CD4-positive, alpha-beta T cell treated with Interleukin-4 for 1 hour (primary cell): ENCODE measurements at places on chromosomes 16 and 17.

DNA sequence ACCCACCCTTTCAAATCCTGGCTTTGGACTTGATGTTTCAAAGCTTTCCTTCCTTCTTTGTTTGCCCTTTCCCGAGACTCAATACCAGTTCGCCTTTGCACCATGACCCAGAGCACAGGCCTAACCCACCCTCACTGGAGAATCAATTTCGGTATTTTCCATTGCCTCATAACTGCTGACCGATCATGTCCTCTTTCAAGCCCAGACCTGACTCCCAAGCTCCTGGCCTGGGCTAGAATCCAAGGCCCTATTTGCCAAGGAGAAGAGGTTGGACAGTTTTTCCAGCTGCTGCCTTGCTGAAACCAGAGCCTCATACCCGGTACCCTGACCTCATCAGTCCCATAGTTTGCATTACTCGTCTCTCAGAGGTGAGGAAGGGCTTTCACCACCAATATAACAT, 35.3 kb upstream of the HELZ start:
- DNase-seq: no peak

GRCh38 chr17:79131701-79132100, 57.1 kb downstream of the ENGASE start:
- no peak for DNase-seq

GRCh38 chr17:65886315-65887245, 305.4 kb downstream of the CEP112 start:
- no peak for DNase-seq

- no peak for DNase-seq
Observed at GRCh38 chr16:54208237-54208636, 78.3 kb downstream of the IRX3 start.

DNA sequence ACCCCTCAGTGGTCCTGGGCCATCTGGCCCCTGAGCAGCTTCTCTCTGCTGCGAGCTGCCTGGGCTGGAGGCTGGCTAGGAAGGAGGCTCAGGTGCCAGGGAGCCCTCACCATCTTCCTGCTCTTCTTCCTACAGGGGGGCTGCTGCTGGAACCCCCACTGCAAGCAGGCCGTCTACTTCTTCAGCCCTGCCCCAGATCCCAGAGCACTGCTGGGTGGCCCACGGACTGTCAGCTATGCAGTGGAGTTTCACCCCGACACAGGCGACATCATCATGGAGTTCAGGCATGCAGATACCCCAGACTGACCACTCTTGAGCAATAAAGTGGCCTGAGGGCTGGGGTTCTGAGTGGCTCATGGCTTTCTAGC, 46.1 kb downstream of the PRMT7 start:
- DNase-seq: no peak

- no peak for DNase-seq
Observed at GRCh38 chr17:30372755-30373154, 6.0 kb upstream of the CPD start.

- no peak for DNase-seq
Observed at GRCh38 chr16:79864781-79865391, 264.3 kb upstream of the MAF start.

- no peak for DNase-seq
Observed at GRCh38 chr17:64156670-64157069, 26.7 kb upstream of the ERN1 start.

GRCh38 chr17:59707971-59708430, 547 bp downstream of the VMP1 start:
- DNase-seq: no peak

GRCh38 chr17:59428916-59429485, 97.5 kb downstream of the YPEL2 start:
- DNase-seq: no peak

DNA sequence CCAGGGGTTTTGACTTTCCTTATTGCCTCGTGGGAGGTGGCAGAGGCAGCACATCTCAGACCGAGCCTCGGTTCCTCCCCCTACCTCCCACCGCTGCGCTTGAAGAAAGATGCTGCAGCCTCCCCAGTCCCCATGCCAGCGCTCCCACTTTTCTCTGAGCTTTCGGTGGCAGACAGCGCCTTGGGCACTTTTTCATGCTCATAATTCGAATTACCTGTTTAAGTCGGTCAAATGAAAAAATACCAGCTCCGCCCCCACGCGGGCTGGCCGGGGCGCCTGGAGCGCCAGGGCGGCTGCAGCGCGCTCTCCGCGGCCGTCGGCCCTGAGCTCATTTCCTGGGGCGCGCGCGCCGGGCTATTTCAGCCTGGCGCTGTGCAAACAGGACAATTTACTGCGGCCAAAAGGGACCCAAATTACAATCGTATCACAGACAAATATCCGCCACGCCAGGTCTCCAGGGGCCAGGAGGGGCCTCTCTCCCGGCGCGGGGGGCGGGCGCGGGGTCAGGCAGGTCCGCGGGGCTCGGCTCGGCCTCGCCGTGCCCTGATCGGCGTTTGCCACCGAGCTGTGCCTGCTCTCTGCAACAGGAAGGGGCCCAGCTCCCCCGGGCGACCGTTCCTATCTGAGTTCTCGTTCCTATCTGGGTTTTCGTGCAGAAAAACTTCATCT, 45.0 kb downstream of the SOST start:
- DNase-seq: no peak

GRCh38 chr17:76614912-76615617, 28.5 kb downstream of the ST6GALNAC1 start:
- no peak for DNase-seq

GRCh38 chr16:27793249-27793622, 243.3 kb downstream of the KATNIP start:
- no peak for DNase-seq

GRCh38 chr17:55238931-55239297, 25.8 kb upstream of the HLF start:
- peak; percentile 18 for DNase-seq

- DNase-seq: peak; percentile 62
Observed at GRCh38 chr16:2090777-2091546, 43.2 kb downstream of the TSC2 start.

DNA sequence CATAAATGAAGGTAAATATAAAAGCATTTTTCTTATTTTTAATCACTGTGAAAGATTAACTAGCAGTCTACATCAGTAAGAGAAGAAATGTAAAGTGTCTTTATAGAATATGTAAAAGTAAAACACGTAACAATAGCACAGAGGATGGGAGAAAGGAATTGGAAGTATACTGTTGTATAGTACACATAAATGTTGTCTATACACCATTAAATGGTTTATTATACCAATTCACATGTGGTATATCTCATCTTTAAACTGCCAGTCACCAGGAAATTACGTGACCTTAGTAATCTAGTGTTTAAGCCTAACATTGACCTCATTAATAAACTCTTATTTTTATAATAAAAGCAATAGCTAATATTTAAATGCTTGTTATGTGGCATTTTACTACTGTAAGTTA, 87.4 kb downstream of the USP32 start:
- DNase-seq: no peak

- DNase-seq: no peak
Observed at GRCh38 chr17:55417411-55418268, 4.0 kb downstream of the MMD start.

DNA sequence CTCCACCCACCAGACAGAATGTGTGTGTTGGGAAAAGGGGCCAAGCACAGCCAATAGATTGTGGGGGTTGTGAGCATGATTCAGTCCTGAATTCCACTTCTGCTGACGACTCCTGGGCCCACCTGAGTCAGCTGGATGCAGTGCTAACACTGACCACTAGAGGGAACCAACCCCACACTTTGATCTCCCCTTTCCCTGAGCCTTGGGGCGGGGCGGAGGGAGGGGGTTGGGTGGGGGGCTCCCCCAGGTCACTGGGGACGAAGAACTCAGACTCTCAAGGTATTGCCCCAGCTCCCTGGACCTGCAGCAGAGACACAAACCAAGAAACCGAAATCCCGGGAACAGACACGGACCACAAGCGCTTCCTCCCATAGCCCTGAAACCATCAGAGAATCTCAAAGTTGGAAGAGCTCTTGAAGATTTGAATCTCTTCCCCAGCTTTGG, 621 bp upstream of the CSHL1 start:
- DNase-seq: peak; percentile 66

DNA sequence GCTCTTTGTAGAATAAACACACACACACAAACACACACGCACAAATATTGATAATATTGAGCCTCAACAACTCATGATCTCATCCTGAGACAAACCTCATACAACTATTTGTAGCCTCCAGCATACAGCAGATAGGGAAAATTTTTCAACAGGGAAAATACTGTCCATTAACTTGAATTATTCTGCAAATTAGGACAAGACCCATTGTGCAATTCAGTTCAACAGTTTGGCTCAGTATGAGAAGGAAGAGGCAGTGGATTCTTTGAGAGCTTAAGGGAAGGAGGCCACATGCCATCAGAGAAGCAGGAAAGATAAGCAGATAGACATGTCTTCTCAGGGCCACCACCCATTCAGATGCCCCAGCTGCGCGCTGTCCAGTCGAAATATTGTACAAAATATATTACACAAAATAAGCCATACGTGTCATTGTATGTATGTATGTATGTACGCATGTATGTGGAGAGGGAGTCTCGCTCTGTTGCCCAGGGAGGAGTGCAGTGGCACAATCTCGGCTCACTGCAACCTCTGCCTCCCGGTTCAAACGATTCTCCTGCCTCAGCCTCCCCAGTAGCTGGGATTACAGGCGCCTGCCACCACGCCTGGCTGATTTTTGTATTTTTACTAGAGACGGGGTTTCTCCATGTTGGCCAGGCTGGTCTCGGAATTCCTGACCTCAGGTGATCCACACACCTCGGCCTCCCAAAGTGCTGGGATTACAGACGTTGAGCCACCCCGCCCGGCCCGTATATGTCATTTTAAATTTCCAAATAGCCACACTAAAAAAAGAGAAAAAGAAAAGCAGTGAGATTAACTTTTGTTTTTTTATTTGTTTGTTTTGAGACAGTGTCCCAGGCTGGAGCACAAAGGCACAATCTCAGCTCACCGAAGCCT, 1.8 kb downstream of the ZC3H7A start:
- DNase-seq: no peak

DNA sequence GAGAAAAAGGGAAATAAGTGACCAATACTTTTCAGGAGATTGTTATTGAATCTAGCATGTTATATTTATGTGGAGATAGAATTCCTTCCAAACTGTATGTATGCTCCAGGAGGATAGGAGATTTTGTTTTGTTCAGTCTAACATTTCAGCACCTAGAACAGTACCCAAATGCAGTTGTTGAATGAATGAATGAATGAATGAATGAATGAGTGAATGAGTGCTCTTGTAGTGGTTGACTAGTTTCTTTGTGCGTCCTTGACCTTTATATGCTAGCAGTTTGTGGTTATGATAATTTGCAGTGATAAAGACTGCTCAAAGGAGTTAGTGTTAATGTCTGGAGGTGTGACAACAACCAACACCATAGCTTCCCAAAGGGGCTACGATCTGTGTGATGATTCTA, 663.5 kb upstream of the GOT2 start:
- DNase-seq: no peak

DNA sequence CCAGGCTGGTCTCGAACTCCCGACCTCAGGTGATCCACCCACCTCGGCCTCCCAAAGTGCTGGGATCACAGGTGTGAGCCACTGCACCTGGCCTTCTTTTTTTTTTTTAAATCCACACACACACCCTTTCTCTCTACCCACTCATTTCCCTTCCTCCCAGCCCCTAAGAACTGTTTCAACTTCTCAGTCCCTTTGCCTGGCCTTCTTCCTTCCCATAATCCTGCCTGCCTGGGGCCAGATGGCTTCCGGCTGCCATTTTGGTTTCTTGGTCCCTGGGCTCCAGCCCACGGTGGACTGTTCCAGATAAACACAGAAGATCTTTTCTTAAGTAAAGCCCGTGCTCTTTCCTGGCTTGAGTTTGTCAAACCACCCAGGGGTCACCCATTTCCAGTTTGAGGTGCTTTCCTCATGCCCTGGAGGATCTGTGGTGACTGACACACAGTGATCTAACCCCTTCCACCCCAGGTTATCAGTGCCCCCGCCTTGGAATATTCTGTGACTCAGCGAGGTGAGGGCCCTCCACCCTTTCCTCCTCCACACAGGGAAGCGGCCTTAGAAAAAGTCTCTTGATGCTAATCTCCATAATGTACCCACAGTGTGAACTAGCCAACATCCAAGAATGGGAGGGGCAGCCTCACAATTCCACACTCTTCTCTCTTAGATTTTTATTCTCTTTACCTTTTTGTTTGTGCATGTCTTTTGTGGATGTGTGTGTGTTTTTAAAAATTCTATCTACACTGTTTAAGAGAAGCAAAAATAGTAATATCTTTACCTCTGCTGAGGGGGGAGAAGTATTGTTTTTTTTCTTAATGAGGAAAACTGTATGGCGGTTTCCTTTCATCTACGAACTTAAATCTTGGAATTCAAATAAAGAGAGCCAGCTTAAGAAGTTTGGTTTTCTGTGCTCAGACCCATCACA, 60.0 kb downstream of the CRISPLD2 start:
- no peak for DNase-seq

GRCh38 chr17:65794572-65794971, 233.1 kb upstream of the AXIN2 start:
- DNase-seq: no peak

DNA sequence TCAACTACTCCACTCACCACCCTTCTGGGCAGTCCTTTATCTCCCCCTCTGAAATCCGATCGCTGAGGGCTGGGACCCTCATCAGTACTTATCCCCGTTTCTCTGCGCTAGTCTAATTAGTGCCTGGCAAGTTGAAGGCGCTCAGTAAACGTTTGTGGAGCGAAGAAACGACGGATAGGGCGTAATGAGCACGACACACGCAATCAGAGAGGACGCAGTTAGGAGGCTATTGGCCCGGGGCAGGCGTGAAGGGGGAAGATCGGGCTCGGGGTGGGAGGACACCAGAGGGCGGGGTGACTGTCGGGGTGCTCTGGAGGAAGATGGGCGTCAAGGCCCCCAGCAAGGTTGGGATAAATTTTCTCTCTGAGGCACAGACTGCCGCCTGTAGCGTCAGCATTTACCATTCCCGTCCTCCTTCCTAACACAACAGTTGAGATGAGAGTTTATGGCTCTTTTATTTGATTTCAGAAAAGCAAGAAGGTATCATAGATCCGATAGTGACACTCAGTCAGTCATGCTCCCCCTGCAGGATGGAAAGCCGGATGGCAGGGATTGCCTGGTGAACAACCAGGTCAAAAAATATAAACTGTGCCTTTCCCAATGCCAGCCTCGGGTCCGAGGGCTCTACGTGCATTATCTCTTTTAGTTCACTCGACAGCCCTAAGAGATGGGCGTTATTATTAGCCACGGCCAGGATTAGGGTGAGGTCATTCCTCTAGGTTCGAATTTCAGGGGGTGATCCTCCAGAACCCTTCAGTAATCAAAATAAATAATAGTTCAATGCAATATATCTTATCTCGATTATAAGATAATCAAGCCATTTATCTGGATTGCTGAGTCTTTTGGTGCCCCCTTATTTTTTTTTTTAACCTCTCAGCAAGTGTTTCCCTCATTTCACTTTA, 9.5 kb upstream of the ARL4D start:
- DNase-seq: peak; percentile 87
